ENCODE measurements at places on chromosomes 4 and X.

DNA sequence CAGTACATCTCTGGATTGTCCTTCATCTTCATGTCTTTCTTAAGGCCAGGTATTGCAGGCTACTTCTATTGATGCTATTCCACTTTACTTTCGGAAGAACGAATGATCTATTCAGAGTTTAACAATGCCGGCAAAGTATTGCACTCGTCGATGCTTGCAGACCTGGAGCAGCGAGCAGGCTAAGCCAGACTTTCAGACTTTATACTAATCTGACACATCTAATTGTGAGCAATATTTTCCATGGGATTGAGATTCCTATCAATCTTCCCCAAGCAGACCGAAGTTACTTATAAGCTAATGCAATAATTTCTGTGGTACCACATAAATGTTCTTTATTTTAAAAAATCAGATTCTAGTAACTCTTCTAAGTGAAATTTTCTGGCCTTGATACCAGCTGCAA lies 1.6 kb downstream of the EMCN start:
- no peak for DNase-seq

GRCh38 chr4:110062166-110062565 lies 136.2 kb downstream of the ELOVL6 start:
- DNase-seq: no peak

DNA sequence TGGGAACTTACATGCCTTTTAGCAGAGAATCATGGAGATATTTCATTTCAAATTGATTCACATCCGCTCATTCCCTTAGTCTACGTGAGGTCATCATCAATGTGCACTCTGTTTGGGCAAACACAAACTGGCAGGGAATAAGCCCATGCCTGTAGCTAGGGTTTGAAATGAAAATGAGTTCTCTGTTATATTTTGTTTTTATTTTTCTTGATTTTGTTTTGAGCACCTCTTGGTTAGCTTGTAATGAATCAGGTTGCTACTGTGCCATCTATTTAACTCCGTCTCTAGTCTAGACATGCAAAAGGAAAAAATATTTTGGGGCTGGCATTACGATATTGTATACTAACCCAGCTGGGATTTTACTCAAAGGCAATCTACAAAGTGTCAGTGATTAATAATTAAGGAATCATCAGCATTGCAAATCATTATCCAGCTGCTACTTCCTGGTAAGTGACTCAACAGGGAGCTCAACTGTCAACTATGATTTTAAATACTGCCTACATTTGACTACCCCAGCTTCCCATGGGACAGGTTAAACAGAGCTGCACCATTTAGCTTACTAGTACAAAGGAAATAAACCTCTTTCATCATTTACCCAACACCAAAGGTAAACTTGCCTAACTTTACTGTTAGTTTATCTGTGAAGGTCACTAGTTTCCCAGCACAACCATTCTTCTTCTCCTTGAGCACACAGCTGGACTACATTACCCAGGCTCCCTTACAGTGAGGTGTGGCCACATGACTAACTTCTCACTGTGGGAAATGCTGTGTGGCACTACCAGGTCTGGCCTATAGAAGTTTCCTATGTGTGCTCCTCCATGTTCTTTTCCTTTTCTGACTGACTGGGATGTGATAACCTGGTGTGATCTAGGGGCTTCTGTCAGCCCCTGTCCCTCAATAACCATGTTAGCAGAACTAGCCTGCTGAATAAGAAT lies 21.2 kb upstream of the TRPC5OS start:
- no peak for DNase-seq

DNA sequence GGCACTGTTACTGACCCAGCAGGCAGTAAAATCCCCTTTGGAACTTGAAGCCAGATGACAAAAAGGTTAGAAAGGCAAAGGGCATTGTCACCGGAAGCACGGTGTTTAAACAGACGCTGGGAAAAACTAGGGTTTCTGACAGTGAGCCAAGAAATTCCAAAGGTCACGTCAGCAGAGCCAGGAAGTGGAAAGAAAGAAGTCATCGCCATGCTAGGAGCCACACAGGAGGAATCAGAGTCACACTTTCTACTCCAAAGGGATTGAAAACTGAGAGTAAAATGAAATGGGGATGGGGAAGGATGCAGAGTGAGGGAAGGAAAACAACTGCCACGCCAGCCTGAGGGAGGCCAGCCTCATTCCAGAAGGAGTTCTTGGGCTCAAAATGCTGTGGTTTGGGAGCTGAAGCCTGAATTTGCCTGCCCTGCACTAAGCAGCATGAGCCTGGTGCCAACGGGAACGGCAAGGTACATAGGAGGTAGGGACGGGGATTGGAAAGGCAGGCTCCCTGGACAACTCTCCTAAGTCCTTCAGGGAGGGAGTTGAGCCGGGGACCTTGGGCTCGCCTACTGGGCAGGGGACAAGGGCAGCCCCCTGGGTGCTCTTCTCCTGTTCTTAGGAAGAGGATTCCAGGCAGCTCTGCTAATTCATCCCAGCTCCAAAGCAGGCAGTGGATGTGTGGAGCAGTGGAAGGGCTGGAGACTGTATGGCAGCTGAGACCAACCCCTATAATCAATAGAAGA lies 66.8 kb downstream of the SOWAHB start:
- no peak for DNase-seq

DNA sequence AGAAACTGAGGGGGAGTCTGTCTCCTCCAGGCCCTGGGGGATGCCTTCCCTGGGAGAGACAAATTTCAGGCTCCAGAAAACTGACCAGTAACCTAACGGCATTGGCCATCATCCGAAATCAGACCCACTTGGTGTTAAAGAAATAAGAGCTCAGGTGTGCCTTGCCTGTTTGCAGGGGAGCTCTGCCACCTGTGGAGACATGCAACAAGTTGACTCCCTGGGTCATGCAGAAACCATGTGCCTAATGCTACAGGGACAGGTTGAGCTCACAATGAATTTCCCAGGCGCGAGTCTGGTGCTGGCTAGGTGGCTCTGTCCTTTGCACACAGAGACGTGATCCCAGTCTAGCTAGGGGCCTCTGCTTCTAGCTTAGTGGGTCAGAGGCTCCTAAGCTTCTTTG lies 95.8 kb upstream of the KIT start:
- no peak for DNase-seq

DNA sequence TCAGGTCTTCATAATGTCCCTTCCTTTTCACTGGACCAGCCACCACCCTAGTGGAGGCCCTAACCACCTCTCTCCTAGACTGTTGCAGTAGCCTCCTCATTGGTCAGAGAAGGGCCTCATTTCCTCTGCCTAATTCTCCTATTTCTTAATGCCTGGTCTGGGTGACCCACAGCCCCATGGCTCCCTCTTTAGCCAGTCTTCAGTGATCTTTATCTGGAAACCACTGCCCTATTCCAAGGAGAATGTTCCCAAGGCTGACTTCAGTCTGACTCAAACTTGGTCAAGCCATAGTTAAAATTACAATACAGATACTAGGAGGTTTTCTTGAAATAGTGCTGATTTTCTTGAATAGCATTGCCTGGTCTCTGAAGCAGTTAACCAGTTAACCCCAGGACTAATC lies 53.6 kb upstream of the PRPS1 start:
- no peak for DNase-seq

- DNase-seq: no peak
Measured at GRCh38 chr4:87949961-87950360, 25.6 kb upstream of the SPP1 start.

DNA sequence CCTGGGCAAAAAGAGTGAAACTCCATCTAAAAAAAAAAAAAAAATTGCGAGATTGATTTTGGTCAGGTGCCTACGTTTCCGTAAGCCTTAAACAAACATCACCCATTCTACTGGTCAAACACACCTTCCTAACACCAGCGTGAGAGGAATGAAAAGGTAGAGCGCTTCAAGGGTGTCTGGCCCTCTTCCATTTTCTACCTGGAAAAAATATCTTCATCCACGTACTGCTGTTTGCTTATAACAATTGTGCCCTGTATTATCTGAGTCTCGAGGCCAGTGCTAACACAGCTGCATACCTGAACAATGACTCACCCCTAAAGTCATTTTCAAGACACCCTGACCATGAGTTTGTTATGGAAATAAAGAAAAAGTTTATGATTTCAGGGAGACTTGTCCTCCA lies 13.9 kb downstream of the TMSB4X start:
- DNase-seq: no peak

GRCh38 chr4:144685911-144686310 lies 40.0 kb downstream of the HHIP start:
- no peak for DNase-seq

DNA sequence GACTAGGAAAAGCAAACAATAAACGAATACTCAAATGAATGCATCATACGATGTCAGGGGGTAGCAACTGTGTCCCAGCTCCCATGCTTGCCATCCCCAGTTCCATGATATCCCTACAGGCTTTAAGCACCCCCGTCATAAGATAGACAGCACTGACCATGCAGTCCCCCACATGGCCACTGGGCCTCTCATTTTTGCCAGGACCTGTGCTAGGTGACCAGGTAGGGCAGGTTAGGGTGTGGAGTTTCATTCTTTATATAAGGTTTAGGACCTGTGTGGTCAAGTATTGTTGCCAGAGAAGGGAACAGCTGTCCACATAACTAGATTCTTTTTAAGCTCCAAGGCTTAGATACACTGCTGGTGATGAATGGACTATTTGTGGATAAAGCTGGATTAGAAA lies 9.7 kb downstream of the PPEF2 start:
- DNase-seq: no peak

DNA sequence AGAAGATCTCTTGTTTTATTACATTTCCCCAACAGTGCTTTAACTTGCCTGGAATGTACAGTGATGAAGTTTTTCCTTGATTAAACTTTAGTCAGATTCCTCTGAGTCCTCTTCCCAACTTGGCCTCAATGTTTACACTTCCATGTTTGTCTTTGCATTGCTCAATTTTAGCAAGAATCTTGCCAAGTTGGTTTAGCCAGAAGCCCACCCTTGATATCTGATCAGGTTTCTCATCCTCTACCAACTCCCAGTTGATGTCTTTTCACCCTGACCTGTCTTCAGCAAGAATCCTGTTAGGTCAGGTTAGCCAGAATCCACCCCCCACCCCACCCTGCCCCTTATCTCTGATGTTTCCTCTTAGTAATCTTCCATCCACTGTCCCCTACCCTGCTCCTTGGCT lies 120.9 kb downstream of the MBNL3 start:
- no peak for DNase-seq

DNA sequence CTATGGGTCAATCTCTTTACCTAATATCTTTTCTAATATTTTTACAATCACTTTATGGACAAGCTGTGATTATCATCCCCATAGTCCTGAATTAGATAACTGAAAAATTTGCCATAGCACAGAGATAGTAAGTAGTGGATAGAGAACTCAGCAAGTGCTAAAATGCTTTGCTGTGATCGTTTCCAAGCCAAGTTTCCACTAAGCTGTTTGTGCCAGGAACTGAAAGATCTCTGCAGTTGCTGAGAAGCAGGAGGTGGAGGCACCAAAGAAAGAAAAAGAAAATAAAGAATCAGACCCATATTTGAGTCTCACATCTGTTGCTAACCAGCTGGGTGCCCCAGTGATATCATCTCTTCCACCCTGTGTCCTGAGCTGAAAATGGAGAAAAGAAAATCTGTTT lies 605.6 kb upstream of the BOD1L1 start:
- no peak for DNase-seq

DNA sequence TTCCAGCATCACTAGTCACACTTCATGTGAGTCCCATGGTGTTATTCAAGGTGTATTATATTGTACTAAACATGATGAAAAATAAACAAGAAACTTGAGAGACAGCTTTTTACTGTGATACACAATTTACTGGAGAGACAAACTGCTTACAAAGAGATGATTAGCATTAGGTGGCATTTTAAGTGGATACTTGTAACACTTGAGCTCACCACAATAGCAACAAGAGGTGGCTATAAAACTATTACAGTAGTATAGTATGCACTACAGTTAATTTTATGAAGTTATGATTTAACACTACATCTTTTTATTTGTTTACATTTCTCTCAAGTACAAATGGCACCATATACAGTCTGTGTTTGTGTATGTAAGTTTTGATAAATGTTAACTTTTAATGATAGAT lies 246.6 kb downstream of the PARM1 start:
- DNase-seq: no peak

- peak; percentile 45 for DNase-seq
Measured at GRCh38 chr4:139603576-139604410, 47.8 kb upstream of the SETD7 start.

DNA sequence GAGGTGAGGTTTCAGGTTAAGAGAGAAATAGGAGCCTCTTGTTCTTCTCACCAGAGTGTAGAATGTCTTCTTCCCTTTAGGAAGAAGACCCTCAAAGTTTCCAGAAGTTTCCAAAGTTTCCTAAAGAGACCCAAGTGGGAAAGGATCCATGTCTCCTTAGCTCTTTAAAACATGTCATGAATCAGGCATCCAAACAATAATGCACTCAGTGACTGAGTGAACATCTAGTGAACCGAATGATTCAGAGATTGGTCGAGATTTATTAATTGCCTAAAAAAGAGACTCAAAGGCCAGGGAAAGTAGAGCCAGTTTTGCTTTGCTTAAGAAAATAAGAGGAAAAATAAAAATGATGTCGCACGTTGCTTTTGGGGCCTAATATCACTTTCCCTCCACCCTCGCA lies 29.4 kb downstream of the FGF5 start:
- DNase-seq: no peak

GRCh38 chrX:10972706-10973105 lies 138.4 kb upstream of the HCCS start:
- DNase-seq: no peak

GRCh38 chr4:73816814-73817213 lies 19.7 kb upstream of the CXCL6 start:
- no peak for DNase-seq

DNA sequence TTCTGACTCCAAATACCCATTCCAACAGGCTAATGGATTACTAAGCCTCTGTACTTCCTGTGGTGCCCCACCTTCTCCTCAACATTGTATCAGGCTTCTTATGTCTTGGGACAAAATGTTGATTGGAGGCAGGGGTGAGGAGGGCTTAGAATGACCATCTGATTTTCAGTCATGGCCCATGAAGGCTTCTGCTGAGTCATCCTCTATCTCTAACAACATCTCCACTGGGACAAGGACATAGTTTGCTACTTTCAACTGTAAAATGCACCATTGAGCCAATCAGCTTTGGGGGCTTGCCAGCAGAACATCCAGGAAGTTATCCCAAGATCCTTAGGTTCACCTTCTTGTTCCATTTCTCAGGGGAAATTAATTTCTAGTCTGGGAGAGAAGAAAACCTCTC lies 29.5 kb downstream of the MAGEB17 start:
- DNase-seq: no peak

- peak; percentile 47 for DNase-seq
Measured at GRCh38 chr4:183658362-183659028, 490 bp downstream of the RWDD4 start.

- DNase-seq: no peak
Measured at GRCh38 chr4:7608046-7608445, 173.3 kb upstream of the PSAPL1 start.

Measured in GM13977 (cell line).